ENCODE measurements at places on chromosomes 1 and 21.

GRCh38 chr1:236381565-236382158 is 12.4 kb upstream of the EDARADD start:
- no peak for DNase-seq

DNA sequence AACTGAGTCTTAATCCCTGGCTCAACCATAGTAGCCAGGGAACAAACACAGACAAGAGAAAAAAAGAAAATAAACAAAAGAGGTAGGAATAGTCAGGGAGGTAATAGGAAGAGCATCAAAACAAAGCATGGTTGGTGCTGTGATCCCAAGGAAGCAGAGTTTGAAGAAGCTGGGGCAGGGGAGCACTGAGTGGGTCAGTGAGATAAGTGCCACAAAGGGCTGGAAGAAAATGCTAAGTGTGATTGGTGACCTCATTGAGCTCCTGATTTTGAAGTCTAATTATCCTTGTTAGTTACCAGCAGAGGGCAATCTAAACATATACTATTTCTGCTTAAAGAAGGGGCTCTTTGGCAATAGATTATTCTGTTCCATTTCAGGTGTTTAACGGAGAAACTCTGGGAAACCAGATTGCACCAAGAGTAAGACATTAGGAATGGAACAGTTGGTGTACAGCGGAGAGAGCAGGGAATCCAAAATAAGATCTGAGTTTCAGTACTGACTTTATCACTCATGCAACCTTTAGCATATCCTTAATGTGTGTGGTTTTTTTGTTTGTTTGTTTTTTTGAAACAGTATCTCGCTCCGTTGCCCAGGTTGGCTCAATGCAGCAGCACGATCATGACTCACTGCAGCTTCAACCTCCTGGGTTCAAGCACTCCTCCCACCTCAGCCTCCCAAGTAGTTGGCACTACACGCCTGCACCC is 30.7 kb upstream of the KIAA1614 start:
- no peak for DNase-seq

DNA sequence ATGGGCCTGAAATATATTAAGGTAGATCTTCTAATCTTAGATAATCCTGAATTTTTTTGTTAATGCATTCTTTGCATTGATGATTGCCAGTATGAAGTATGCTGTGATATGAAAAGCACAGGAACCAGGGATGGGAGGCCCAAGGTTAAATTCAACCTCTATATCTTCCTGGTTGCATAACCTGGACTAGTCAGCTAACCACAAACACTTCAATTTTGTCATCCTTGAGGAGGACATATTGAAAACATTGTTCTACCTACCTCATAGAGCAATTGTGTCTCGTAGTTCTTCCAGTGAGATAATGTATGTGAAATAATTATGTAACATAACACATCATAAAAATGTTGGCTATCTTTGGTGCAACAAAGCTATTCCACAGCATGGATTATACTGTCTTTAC is 25.6 kb downstream of the PDC start:
- no peak for DNase-seq

DNA sequence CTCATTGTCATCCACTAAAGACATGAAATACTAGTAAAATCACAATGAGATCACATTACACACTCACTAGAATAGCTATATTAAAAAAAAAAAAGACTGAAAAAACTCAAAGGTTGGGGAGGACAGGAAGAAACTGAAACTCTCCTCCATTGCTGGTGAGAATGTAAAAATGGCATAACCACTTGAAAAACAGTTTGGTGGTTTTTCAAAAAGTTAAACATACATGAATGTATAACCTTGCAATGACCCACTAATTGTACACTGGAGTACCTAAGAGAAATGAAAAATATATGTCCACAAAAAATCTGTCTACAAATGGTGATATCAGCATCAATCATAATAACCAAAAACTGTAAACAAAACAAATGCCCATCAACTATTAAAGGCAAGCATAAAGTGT is 44.0 kb downstream of the NRIP1 start:
- DNase-seq: no peak

GRCh38 chr1:44417351-44418021 is 12.4 kb downstream of the RNF220 start:
- DNase-seq: peak; percentile 26

DNA sequence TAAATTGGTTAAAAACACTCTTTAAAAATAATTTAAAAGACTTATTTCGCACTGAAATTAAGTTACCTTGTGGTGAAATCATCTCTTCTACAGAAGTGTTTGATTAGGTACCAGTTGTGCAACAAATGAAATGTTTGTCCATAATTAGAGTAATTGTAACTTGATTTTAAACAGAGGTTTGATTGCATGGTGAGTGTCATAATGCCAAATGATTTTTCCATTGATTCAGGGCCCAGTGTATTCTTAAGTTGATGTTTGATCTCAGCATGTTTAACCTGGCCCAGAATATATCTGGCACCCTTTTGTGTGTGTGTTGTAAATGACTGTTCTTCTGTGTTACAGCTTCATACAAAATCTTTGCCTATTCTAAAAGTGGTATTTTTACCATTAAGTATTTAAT is 28.5 kb downstream of the LRRC8B start:
- DNase-seq: peak; percentile 61

DNA sequence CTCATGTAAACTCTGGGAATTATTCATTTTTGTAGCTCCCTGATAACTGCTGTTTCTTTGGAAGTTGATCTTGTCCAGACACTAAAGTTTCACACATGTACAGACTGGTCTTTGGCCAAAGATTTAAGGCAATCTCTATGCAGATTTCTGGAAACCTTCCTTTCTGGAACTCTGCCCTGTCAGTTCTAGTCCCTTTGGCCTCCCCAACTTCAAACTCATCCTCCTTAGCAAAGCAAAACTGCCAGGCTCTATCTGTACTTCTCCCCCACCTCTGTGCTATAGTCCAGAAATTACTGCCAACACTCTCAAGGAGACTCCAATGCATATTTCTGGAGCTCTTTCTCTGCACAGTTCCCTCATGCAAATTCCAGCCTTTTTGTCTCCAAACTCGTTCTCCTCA is 36.5 kb downstream of the C1orf198 start:
- DNase-seq: no peak

GRCh38 chr1:246373828-246374569 is 133.1 kb downstream of the SMYD3 start:
- no peak for DNase-seq

DNA sequence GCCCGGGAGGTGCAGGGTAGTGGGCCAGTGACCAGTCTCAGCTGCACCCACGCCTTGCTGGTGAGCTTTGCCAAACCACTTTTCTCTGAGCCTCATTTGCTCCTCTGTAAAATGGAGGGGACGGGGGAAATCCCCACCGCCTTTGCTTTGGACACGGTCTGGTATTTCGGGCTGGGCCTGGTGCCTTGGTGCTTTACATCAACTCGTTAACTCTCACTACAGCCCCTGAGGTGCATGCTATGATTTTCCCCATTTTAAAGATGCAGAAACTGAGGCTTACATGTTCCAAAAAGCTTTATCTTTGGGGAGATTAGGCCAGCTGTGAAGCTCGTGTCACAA is 116.1 kb upstream of the RUNX3 start:
- no peak for DNase-seq

GRCh38 chr1:27971674-27972073 is 11.9 kb downstream of the XKR8 start:
- DNase-seq: peak; percentile 9

DNA sequence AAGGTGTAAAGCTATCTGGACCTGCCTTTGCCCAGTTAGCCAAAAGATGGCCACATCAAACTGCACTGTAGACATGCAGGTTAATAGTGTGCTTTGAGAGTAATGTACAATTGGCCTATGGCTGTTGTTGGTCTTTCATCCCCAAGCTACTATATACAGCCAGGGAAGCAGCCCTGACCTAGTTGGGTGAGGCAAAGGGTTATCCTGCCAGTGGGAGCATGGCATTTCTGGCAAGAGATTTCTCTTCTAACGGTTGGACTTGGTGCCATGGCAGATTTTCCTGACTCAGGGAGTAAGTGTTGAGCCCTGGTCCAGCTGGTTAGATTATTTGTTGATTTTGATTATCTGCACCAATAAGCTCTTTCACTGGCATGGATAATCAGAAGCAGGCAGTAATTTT is 119.8 kb downstream of the SDCCAG8 start:
- no peak for DNase-seq

DNA sequence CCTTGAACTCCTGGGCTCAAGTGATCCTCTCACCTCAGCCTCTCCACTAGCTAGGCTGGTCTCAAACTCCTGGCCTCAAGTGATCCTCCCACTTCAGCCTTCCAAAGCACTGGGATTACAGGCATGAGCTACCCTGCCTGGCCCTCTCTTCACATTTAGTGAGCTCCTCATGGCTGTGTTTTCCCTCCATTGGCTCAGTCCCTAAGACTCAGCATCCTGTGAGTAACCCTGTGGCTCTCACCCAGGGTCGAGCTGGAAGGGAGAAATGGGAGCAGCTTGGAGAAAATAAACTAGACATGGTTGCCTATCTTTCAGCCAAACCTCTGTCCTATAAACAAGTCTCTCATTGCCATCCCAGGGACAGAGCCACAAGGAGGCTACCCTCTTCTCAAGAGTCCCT is 17.5 kb downstream of the NCF2 start:
- no peak for DNase-seq

DNA sequence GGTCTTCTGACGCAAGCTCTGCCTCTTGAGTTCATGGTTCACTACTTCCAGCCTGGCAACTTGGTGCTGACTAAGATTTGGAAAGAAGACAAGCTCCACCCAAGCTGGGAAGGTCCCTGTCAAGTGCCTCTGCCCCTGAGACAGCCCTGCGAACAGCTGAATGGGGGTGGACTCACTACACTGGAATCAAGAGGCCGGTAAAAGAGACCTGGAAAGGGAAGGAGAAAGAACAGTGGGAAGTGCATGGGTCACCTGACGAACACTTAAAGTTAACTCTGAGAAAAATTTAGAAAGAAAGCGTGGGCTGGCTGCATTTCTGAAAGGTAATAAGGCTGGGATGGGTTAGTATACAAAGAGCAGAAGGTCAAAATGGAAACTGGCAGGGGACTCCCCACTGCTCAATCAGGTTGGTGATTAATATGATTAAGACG is 26.1 kb upstream of the ZNF496 start:
- DNase-seq: no peak

DNA sequence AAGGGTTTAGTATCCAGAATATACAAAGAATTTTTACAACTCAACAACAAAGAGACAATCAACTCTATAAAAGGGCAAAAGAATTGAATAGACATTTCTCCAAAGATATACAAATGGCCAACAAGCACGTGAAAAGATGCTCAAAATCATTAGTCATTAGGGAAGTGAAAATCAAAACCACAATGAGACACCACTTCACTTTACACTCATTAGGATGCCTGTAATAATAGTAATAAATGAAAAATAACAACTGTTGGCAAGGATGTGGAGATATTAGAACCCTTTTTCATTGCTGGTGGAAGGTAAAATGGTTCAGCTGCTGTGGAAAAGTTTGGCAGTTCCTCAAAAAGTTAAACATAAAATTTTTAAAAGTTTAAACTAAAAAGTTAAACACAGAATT is 7.0 kb upstream of the ABCD3 start:
- DNase-seq: no peak

GRCh38 chr1:15412175-15412800 is 2.6 kb downstream of the EFHD2 start:
- no peak for DNase-seq

DNA sequence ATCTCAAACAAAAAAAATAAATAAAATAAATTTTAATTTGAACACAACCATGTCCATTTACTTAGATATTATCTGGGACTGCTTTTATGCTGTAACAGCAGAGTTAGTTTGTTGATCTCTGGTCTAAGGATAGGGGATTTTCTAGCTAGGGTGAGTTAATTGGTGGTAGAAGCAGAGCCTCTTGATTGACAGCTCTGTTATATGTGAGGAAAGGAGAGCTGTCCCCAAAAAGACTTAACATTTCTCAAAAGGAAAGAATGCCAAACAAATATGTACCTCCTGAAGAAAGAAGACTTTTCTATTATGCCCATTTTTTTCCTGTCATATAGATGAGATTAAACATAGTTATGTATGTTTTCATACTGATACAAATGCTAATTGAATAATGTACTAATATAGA is 37.8 kb downstream of the MAN1A2 start:
- no peak for DNase-seq

DNA sequence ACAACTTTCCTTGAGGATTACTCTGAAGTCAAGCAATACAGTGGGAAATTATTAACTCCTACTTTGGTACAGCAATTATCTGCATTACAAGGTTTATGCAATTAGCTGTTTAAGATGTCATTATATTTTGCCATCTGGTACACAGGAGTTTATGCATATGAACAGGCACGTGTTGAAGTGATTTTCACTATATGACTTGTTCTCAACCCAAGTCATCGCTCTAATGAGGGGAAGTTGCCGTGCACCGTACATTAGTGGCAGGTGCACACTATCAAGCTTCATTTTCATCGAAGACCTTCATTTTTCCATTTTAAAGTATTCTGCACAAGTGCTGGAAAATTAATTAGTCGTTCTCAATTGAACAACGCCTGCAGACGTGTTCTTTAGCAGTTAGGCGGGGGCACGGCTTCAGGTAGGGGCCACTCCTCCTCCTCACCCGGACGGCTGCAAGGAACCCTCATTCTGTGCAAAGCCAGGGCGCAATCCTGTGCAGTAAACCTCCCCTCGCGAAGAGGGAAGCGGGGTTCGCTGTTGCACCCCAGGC is 39.8 kb upstream of the NFIA start:
- no peak for DNase-seq

DNA sequence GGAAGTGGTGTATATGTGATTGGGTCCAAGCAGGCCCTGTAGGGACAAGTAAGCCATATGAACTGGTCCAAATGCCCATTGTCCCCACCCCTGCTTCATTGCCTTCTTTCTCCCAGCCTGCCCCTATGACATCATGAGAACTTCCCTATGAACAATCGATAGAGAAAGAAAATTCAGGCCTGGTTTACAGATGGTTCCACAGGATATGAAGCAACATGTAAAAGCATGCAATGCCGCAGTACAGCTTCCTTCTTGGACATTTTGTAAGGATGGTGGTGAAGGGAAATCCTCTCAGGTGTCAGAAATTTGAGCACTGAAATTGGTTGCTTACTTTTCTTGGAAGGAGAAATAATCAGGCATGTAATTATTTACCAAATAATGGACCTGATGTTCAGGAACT is 581.7 kb downstream of the MRPL39 start:
- no peak for DNase-seq

- DNase-seq: no peak
Measured at GRCh38 chr1:32724678-32725614, 22.4 kb upstream of the SYNC start.
